Cardiac fibroblast (primary cell): ENCODE measurements at places on chromosomes 4 and X.

- no peak for DNase-seq
Measured at GRCh38 chr4:7766661-7767345, 172.9 kb downstream of the AFAP1 start.

DNA sequence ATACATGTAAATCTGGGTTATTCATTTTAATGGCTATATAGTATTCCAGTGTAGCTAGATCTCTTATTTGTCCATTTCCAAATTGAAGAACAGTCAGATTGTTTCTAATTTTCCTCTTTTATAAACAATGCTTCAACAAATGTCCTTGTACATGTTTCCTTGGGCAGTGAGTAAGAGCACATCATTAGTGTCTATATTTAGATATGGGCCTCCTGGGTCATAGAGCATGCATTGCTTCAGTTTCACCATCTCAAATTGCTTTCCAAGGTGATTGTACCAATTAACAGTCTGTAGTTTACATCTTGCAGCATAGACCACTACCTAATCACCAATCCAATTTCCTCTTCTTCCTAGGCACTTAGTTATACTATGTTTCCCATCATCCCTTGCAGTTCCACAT is 13.4 kb downstream of the PHKA2 start:
- no peak for DNase-seq

- DNase-seq = no peak
Measured at GRCh38 chr4:127383666-127384065, 249.1 kb upstream of the INTU start.

DNA sequence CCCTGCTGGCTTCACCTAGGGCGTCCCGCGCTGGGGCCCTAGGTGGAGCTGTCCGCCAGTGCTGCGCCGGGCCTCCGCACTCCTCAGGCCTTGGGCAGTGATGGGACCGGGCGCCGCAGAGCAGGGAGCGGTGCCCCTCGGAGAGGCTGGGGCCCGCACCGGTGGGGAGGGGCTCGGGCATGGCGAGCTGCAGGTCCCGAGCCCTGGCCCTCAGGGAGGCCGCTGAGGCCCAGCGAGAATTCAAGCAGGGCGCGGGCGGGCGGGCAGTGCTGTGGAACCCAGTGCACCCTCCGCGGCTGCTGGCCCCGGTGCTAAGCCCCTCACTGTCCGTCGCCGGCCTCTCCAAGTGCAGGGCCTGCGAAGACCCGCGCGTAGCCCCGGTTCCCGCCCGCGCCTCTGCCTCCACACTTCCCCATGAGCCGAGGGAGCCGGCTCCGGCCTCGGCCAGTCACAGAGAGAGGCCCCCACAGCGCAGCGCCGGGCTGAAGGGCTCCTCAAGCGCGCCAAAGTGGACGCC is 565.1 kb upstream of the NDST4 start:
- no peak for DNase-seq

GRCh38 chrX:109475174-109475891 is 6.6 kb downstream of the GUCY2F start:
- DNase-seq = peak; percentile 56

GRCh38 chr4:40046311-40046980 is 10.2 kb upstream of the N4BP2 start:
- peak; percentile 76 for DNase-seq

DNA sequence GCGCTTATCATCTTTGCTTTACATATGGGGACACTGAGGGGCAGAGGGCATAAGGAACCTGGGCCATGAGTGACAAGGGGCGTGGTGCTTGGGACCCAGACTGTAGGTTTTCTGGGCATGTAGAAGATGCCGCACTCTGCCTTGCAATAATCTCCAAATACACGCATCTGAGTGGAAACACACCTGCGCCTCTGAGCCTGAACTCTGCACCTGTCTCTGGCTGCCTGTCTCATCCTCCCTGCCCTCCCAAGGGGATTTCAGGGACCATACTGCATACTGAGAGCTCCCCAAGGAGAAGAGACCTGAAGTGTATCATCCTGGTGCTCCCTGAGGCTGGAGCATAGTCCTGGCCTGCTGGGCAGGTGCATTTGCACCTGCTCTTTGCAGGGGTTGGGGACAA is 34.7 kb upstream of the ASMTL start:
- DNase-seq = no peak

DNA sequence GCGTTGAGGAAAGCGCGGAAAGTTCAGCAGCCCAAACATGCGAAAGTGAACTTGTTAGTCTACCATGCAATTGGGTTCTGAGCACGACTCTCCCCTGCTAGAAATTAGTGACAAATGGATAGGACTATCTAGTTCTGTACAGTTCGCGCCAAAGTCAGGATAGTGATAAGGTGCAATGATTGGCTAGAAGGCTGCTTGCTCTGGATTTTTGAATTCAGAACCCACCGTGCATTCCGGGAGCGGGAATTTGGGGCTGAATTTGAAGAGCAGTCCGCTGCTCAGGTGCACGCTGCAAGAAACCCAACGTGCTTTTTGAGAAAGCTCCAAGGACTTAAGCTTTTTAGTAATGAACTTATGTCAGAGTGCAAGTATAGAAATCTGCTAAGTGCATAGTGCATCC is 732 bp upstream of the ESX1 start:
- DNase-seq = peak; percentile 2

- peak; percentile 44 for DNase-seq
Measured at GRCh38 chr4:13329963-13330362, 154.2 kb downstream of the RAB28 start.

DNA sequence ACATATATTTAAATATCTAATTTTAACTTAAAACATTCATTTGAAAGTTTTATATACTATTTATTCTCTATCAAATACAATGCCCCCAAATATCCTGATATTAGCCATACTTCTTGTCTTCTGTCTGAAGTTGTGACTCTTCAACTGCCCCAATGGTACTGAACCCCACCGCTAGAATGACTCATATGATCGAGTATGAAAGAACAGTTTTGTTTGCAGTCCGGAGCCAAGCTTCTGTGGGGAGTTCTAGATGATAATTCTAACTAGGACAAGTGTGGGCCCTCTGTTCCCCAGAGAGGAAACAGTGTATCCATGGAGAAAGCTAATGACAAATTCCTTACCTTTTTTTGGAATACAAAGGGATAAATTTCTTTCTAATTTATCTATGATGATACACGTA is 24.7 kb upstream of the CT47A1 start:
- DNase-seq = peak; percentile 23

DNA sequence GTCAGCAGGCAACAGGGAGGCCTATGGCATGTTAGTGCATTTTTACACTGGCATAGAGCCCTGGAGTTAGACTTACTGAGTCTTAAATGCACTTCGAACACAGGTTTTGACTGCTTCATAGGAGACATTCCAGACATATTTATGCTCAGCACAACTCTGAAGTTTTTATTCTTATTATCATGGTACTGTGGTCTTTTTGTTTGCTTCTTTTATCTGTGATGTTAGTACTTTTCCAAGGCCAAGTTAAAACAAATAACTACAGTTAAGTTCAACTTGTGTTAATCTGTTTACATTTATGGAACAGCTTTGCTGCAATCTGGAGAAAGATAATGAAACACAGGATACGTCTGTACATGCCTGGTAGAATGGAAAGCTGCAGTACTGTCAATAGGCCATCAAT is 76.5 kb downstream of the COL4A5 start:
- DNase-seq = peak; percentile 50

DNA sequence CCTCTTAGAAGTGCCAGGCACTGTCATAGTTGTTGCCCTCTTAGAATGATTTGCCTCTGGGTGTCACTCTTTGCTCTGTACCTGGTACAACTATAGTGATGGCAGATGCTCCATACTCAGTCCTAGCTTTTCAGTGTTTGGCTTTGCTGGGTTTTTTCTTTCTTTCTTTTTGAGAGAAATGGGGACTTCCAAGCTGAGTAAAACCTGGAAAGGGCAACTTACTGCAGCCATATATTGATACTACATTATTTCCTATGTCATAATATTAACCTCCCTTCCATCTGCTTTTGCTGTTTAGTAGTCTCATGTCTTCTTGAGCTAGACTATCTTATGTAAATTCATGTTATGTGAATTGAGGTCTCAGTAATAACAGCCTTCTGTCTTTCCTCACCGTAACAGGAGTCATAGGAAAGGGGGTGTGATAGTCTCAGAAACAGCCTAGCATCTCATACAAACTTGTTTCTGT is 49.0 kb downstream of the NIPAL1 start:
- DNase-seq = no peak

DNA sequence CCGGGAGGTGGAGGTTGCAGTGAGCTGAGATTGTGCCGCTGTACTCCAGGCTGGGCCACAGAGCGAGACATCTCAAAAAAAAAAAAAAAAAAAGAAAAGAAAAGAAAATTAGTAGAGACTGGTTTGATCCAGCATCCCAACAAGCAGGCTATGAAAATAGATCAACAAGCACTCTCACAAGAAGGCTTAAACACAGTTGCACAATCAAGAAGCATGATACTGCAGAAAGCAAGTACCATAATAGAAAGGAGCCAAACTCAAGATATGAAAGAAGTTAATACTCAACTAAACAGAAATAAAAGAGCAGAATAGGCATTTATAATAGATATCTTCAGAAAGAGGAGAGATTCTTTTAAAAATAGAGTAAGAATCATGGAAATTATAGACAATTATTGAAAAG is 10.6 kb downstream of the TLR6 start:
- DNase-seq = peak; percentile 5

- no peak for DNase-seq
Measured at GRCh38 chr4:130043732-130044160, 947.8 kb downstream of the C4orf33 start.

DNA sequence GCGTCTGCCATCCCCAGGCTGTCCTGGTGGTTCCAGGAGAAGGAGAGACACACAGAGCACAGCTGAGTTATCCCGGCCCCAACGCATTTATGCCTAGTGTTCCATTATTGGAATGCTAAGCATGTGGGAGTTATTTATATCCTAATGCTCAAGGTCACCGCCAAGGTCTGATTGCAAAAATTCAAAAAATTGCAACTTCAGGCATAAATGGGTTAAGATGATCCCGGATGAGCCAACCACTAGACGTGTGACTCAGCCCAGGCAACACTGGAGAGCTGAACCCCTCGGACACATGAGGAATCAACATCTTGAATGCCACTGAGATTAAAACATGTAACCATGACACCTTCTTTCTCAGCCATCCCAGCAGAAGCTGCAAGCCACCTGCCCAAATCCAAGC is 3.8 kb upstream of the ZCCHC4 start:
- no peak for DNase-seq

DNA sequence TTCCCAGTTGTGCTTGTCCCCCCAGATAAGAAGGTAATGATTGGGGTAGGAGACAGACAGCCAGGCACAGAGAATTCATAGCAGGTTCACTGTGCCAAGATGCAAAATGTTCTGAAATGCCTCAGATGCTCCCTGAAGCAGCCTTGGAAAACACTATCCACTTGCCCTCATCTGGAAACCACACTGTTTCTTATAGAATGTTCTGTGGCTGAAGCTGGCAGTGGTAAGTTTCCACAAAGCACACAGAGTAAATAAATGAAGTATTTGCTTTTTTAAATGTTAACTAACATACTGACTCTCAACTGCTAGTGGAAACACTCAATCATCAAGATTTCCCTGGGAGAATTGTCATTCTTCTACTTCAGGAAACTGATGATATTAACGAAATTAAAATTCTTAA is 311.4 kb downstream of the PRDM5 start:
- DNase-seq = no peak

- DNase-seq = no peak
Measured at GRCh38 chr4:176656108-176656507, 136.6 kb downstream of the VEGFC start.

DNA sequence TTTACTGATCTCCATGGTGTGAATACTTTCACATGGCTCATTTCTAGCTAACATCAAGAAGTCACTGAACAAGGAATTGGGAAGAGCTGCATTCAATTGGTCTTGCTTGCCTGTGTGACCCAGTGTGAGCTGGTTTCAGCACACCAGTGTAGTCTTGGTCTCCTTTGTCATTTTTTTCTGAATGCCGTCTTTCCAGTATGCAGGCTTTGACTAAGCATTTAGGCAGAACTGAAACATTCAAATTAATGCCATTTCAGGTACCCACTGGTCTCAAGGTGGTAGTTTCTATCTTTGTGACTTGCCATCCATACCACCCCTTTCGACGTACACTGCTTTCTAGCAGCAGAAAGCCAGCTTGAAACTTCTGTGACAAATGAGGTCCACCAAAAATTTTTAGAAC is 550.5 kb upstream of the BOD1L1 start:
- no peak for DNase-seq

DNA sequence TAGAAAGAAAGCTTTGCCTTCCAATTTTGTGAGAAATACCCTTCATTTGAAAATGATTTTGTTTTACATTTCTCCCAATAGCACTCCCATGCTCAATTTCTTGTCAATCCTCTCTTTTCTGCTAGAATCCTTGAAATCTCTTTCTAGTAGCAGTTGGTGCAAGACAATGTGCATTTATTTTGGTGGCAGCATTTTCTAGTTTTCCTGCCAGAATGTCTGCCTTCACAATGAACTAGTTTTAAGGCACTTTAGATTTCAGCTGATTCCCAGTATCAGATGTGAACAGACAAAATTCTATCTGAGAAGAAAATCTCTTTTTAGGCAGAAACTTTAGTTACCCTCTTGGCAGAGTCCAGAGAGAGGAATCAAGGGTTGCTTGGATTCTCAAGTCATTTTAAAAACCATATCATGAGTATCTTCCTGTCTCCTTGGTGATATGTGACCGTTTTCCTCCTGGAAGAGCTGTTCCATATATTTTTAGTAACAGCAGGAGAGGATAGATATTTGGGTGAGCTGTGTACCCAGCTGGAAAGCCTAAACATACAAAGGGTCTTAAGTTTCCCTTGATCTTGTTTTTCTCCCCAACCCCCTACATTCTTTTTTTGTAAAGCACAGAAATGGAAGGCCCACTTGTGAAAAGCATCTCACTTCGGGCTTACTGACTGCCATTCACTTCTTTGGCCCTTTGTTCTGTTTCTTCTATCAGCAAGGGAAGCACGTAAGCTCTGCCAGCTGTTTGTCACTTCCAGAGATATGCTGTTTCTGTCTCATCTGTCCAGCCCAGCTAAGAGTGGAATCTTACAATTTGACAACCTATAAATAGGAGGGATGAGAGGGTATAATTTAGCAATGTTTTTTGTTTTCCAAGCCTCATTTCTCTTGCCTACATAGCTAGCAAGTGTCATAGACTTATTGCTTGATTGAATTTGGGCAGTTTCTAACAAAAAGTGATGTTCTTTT is 38.7 kb downstream of the TSPAN7 start:
- no peak for DNase-seq

GRCh38 chr4:164614999-164615398 is 138.9 kb upstream of the SMIM31 start:
- no peak for DNase-seq

GRCh38 chrX:63284659-63285058 is 66.5 kb downstream of the SPIN4 start:
- no peak for DNase-seq
